Left lung (tissue), 14 donors: ENCODE measurements at places on chromosomes 12 and 14.

- DNase-seq = no peak
Measured at GRCh38 chr14:20302042-20302755, 3.6 kb downstream of the TTC5 start.

- no peak for DNase-seq
Measured at GRCh38 chr14:53545217-53545616, 392.1 kb upstream of the DDHD1 start.

DNA sequence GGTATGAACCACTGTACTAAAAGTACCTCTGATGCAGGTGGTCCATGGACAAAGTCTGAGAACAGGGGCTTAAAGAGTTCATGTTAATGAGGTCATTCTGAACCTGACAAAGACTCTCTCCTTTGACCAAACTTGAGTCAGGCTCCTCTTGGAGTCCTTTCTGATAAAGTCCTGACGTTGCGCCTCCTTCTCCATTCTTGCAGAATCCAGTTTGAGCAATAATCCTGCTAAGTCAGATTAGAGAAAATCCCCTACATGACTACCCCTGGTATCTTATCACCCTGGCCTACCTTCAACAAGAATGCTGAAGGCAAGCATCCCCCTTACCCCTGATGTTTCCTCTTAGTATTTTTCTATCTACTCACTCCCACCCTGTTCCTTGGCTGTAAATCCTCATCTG, 46.0 kb upstream of the ISM2 start:
- no peak for DNase-seq

DNA sequence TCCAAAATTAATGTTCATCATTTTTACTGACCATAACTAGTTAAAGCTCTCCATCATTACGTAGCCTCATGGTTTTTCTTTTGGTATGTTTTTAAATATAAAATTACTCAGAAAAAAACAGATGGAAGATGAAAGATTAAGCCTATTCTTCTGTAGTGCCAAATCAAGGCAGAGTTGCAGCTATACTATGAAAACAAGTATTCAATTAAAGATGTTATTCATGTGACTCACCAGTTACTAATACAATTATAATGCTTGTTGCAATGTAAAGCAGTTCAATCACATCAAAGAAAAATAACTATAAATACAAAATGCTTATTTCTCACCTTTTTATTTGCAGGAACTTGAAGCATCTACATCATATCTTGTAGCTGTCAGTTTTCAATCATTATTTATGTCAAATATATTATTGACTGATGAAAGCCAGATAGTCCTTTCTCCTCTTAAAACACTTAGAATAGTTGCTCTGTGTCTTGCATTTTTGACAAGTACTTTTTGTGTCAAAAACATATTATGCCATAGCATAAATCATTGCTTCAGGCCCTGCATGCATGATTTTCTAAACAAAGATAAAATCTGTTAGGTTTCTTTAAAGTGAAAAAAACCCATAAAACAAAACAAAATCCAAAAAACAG, 36.0 kb upstream of the TRHDE start:
- no peak for DNase-seq

DNA sequence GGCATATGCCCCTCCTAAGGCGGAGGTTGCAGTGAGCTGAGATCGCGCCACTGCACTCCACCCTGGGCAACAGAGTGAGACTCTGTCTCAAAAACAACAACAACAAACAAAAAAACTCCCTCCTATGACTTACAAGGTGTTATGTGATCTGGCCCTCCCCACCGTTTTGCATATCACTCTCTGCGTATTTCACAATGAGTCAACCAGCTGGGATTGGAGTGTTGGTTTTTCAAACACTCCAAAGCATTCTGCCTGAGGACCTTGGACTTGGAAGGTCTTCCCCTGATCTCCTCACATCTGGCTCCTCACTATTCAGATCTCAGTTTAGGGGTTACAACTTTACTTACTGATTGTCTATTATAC, 14.0 kb downstream of the MANSC1 start:
- no peak for DNase-seq

- DNase-seq = no peak
Measured at GRCh38 chr12:57620936-57621496, 9.8 kb downstream of the ARHGEF25 start.

GRCh38 chr12:16785953-16786352, 180.0 kb upstream of the LMO3 start:
- no peak for DNase-seq

GRCh38 chr12:25959071-25959961, 834 bp downstream of the RASSF8 start:
- DNase-seq = peak; percentile 48

GRCh38 chr14:65750906-65751305, 338.4 kb downstream of the FUT8 start:
- no peak for DNase-seq

GRCh38 chr12:4870423-4870822, 39.3 kb upstream of the KCNA1 start:
- no peak for DNase-seq
